ENCODE measurements at places on chromosomes 1 and 21.

GRCh38 chr1:112337028-112337531, 58.9 kb upstream of the CTTNBP2NL start:
- no peak overlapping the region for H3K4me3 ChIP-seq
- no peak for DNase-seq
- H3K27me3 ChIP-seq: no peaks in the 10 kb centered on the region
- no peak overlapping the region for H3K27ac ChIP-seq
- no peaks in the 10 kb centered on the region for H3K36me3 ChIP-seq

DNA sequence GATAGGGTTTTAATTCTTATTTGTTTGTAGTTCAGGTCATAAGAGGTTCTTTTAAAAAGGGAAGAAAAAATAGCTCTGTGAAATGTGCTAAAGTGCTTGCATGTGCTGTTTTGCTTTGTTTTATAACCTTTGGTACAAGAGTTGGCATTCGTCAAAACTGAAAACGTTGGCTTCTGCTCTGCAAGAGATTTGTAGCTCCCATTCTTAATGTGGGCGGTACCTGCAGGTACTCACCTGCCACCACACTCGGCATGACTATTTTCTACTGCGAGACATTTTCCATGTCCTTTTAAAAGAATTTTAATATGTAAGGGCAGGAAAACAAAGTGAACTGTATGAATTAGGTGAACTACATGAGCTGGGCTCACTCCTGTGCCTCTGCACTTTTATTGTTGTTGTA, 92.6 kb downstream of the ADARB1 start:
- no peaks in the 10 kb centered on the region for H3K36me3 ChIP-seq
- H3K27ac ChIP-seq: peak overlapping the region; percentile 64
- no peaks in the 10 kb centered on the region for H3K27me3 ChIP-seq
- H3K4me3 ChIP-seq: no peak overlapping the region
- no peak for DNase-seq

- no peaks in the 10 kb centered on the region for H3K27me3 ChIP-seq
- no peak overlapping the region for H3K4me3 ChIP-seq
- DNase-seq: no peak
Measured at GRCh38 chr1:202662081-202662480, 48.2 kb downstream of the SYT2 start.

DNA sequence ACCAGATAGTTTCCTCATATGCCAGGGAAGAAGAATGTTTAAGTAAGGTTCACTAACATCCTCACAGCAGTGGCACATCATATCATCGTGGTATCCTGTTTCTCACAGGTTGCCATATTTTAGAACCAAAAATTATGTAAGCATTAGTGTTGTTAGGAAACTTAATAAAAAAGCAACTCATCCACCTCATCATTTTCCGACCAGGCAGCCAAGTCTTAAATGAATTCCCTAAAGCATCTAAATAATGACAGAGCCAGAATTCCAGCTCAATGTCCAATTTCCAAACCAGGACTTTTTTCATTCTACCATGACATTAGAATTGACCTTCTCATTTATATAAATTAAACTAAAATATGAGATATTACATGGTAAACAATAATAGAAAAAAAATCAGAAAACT, 272.7 kb downstream of the NTNG1 start:
- H3K4me1 ChIP-seq: no peaks in the 10 kb centered on the region
- no peak overlapping the region for H3K4me3 ChIP-seq
- no peaks in the 10 kb centered on the region for H3K27me3 ChIP-seq
- DNase-seq: no peak
- no peaks in the 10 kb centered on the region for H3K36me3 ChIP-seq

- no peak for DNase-seq
- peaks cover 14% of the 10 kb centered on the region for H3K4me1 ChIP-seq
- no peaks in the 10 kb centered on the region for H3K36me3 ChIP-seq
Measured at GRCh38 chr1:207747627-207748492, 4.0 kb upstream of the CD46 start.

DNA sequence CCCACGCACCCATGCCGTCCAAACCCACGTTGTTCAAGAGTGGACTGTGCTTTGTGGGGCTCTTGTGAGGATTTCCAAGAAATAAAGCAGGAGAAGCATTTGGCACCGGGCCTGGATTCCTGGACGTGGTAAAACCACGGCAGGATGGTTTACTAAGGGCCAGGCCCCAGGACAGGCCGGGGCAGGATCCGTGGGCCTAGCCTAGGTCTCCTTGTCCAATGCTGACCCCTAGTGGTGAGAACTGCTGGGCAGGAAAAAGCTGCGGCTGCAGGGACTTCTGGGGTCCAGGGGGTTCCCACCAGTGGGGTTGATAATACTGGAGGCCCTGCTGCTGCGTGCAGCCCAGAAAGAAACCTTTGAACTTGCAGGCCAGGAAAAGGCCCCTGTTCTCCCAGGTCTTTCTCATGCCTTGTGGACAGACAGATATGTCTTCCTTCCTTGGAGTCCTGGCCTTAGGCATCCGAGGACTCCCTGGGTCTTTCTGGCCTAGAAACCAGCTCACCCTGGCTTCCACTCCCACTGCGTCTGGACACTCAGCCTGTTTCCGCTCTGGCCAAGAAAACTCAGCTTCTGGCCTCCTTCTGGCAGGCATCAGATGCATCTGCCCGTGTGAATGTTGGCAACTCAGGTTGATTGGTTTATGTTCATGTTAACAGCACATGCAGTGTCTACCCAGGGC, 106.9 kb upstream of the TMEM51 start:
- peaks cover 7% of the 10 kb centered on the region for H3K4me1 ChIP-seq
- no peaks in the 10 kb centered on the region for H3K27me3 ChIP-seq
- no peak overlapping the region for H3K27ac ChIP-seq
- H3K36me3 ChIP-seq: no peaks in the 10 kb centered on the region

- peaks cover 37% of the 10 kb centered on the region for H3K4me1 ChIP-seq
- no peak overlapping the region for H3K27ac ChIP-seq
- no peaks in the 10 kb centered on the region for H3K36me3 ChIP-seq
- no peak for DNase-seq
- H3K4me3 ChIP-seq: peak overlapping the region; percentile 54
- peaks cover 41% of the 10 kb centered on the region for H3K27me3 ChIP-seq
Measured at GRCh38 chr1:147083919-147084272, 88.4 kb downstream of the PRKAB2 start.

- peaks cover 20% of the 10 kb centered on the region for H3K36me3 ChIP-seq
- H3K4me3 ChIP-seq: no peak overlapping the region
- no peak overlapping the region for H3K27ac ChIP-seq
Measured at GRCh38 chr1:245748646-245749045, 593.9 kb downstream of the KIF26B start.

DNA sequence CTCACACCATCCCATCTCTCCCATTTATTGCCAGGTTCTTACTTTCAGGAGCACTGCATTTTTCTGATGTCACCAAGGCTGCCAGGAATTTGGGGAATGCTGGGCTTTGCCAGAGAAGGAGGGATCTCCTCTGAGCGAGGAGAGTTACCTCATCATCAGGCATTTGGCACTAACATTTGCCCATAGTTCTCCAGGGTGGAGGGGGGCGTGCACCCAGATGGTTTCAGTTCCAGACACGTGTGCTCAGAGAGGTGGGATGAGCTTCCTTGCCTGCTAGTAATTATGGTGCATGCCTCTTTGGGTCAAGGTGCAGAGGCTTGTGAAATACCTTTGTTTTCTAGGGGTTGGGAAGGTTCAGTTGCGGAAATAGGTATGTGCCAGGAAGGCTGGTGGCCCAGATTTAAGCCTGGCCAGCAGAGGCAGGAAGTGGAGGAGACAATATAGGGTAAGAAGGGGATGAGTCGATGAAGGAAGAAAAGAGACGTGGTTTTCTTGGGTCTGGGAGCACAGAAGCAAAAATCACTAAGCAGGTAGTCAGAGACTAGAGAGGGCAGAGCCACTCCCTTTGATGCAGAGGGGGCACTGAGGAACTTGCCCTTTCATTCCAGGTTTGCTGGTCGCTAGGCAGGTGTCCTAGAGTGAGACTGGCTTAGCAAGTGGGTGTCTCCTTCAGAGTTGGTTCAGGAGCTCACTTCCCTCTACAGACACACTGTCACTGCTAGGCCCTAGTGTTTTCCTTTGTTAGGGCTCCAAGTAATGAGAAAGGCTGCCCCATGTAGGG, 7.2 kb downstream of the TUFT1 start:
- peaks cover 14% of the 10 kb centered on the region for H3K4me1 ChIP-seq
- DNase-seq: no peak
- H3K27ac ChIP-seq: peak overlapping the region; percentile 66
- no peaks in the 10 kb centered on the region for H3K27me3 ChIP-seq
- H3K36me3 ChIP-seq: no peaks in the 10 kb centered on the region

DNA sequence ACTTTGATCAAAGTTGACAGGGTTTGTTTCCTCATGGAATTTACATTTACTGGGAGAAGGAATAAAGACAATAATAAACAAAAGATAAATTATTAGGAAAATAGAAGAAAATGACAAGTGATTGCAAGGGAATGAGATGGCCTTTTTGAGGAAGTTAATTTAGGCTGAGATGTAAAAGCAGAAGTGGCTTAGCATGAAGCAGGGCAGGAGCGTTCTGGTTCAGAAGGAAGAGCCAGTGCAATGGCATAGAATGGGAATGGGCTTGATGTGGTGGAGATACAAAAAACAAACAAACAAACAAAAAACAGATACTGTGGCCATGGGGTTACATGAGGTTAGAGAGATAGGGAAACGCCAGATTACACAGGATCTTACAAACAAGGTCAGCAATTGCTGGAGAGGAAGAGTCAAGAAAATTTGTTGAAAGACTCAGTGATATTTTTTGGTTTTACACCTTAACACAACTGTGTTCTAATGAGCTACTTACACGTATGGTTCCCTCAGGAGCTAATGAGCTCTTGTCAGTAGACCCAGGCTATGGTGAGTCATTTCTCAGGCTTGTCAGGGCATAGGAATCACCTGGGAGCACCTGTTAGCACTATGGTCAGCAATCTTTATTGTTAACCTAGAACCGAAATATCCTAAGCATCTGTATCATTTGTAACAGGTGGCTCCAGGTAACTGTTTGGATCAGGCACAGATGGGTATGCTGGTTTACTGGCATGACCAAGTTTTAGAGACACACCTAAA, 8.7 kb upstream of the CADM3 start:
- H3K27ac ChIP-seq: no peak overlapping the region
- no peaks in the 10 kb centered on the region for H3K27me3 ChIP-seq
- DNase-seq: no peak
- H3K36me3 ChIP-seq: no peaks in the 10 kb centered on the region
- peaks cover 10% of the 10 kb centered on the region for H3K4me1 ChIP-seq
- H3K4me3 ChIP-seq: no peak overlapping the region

- no peak for DNase-seq
- H3K4me3 ChIP-seq: no peak overlapping the region
- no peaks in the 10 kb centered on the region for H3K36me3 ChIP-seq
- no peaks in the 10 kb centered on the region for H3K27me3 ChIP-seq
Measured at GRCh38 chr1:30830537-30830936, 73.0 kb upstream of the LAPTM5 start.

DNA sequence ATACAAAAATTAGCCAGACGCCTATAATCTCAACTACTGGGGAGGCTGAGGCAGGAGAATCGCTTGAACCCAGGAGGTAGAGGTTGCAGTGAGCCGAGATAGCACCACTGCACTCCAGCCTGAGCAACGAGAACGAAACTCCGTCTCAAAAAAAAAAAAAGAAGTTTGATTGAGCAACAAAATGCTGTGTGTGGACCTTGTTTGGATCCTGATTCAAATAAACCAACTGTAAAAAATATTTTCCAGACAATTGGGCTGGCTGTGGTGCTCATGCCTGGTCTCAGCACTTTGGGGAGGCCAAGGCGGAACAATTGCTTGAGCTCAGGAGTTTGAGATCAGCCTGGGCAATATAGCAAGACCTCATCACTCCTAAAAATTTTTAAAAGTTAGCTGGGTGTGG, 16.8 kb downstream of the PTAFR start:
- H3K4me3 ChIP-seq: no peak overlapping the region
- H3K27me3 ChIP-seq: no peaks in the 10 kb centered on the region
- H3K36me3 ChIP-seq: no peaks in the 10 kb centered on the region
- no peak for DNase-seq
- peaks cover 17% of the 10 kb centered on the region for H3K4me1 ChIP-seq
- H3K27ac ChIP-seq: no peak overlapping the region

DNA sequence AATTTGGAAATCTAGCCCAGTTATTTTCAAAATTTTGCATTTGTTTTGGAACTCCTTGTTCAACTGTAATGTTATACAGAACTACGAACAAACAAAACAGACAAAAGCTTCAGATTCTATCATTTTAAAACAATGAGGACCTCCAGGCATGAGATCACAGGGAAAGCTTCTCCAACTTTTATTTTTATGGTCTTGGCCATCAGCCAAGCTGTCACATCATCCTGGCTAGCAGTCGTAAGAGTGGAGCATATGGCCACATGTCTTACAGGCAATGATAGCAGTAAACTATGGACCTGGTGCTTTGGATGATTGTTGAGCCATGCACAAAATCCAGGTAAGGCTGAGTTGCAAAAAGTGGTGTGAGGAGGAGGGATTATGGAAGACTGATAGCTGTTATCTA, 299.6 kb downstream of the LMX1A start:
- H3K36me3 ChIP-seq: no peaks in the 10 kb centered on the region
- H3K4me3 ChIP-seq: no peak overlapping the region
- no peak overlapping the region for H3K27ac ChIP-seq
- H3K27me3 ChIP-seq: no peaks in the 10 kb centered on the region
- DNase-seq: no peak

DNA sequence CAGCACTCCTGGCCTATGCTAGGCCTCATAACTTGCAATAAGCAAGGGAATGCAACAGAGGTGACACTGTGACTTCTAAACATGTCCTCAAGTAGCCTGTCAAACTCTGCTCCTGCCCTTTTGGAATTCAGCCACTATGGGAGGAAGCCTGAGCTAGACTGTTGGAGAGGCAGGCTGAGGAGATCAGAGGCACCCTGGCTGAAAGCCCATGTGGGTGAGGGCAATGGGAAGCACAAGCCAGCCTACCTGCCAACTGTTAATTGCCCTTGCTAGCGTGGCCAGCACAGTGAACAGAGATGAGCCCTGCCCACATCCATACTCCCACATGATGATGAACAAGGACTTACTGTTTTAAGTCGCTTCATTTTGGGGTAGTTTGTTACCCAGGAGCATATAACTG, 17.7 kb downstream of the GNB1 start:
- H3K27me3 ChIP-seq: no peaks in the 10 kb centered on the region
- peaks cover 5% of the 10 kb centered on the region for H3K36me3 ChIP-seq
- H3K27ac ChIP-seq: no peak overlapping the region
- DNase-seq: no peak
- H3K4me3 ChIP-seq: no peak overlapping the region
- peaks cover 89% of the 10 kb centered on the region for H3K4me1 ChIP-seq

DNA sequence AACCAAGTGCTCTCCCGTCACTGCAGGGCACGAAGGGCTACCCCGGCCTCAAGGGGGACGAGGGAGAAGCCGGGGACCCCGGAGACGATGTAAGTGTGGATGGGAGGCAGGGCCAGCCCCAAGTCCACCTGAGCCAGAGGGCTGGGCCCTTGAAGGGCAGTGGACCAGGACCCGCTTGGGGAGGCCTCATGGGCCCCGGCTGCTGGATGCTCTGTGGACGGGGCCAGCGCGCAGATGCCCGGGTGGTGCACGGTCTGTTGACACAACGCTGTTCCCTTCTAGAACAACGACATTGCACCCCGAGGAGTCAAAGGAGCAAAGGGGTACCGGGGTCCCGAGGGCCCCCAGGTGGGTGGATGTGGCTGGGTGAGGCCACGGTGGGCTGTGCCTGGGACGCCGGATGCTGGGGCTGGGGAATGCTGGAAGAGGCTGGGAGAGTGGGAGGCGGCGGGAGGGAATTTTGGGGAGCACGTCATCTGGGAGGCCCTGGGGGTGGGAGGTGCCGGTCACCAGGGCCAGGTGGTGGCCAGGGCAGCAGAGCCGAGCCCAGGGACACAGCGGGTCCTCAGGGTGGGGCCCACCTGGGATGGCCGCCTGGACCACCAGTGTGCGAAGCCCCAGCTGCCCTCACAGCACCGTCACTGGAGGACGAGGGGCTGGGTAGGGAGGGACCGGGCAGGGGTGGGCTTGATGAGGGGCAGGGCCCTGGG, 17.5 kb downstream of the COL6A1 start:
- no peak overlapping the region for H3K4me3 ChIP-seq
- H3K4me1 ChIP-seq: peaks cover 67% of the 10 kb centered on the region
- peak overlapping the region; percentile 85 for H3K27ac ChIP-seq
